ENCODE measurements at places on chromosomes 16 and 17. TPM values are rescaled to one million over a fixed set of nuclear protein-coding genes. Genes with fewer than 3 reads are reported as not detected.
A peak's percentile ranks its signal among the peaks of the same experiment; 100 is the strongest.

Gene TMC8
- 128 TPM for total RNA-seq

Gene GDPD3
- total RNA-seq = 3.3 TPM

Gene BCO1
- not detected for total RNA-seq

GRCh38 chr17:58232707-58233156 lies 5.7 kb upstream of the LPO start:
- peak; percentile 87 for DNase-seq

- no peak for DNase-seq
Observed at GRCh38 chr17:4195306-4195705, 52.3 kb downstream of the CYB5D2 start.

GRCh38 chr17:44928950-44929720 lies 13.8 kb upstream of the GFAP start:
- DNase-seq = no peak

- DNase-seq = no peak
Observed at GRCh38 chr17:82839617-82840292, at the start of gene ZNF750. TSS of gene ZNF750 (minus strand) at chr17:82840022. CDS start at chr17:82832454, 7,568 bp downstream.

DNA sequence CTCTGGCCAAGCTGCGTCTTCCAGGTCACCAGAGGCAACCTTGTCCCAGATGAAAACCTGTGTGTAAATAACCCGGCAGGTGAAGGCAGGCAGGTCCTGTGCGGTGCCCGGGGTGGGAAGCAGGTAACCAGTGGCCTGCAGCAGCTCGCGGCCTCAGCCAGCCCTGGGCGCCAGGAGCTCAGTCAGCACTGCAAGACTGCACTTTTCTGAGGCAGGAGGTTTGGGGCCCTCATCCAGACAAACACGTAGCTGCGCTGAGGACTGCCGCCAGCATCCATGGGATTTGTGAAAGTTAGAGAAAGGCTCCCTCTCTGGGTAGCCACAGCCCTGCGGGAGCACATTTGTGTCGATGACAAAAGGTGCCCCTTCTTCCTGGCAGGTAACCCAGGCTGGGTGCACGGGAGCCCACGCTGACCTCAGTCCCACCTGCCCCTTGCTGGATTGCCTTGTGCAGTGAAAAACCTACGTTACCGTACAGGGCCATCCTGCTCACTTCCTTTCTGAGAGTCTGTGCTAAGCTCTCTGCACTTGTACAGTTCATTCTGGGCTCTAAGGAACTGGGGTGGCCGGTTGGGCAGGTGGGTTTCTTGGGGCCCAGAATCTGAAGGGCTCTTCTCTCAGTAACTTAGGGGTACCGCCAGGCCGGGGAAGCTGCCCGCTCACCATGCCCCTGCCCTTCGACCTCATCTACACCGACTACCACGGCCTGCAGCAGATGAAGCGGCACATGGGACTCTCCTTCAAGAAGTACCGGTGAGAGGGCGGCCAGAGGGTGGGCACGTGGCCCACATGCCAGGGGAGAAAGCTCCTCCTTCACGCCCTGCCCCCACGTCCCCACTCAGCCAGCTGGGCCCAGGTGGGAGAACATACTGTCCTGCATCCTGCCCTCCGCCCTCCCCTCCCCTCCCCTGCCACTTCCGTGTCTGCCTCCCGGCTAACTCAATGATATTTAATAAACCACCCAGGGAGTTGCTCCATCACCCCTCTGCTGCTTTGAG lies 56.4 kb downstream of the MGAT5B start:
- DNase-seq = no peak
